Hepatic stellate cell (primary cell): ENCODE measurements at places on chromosomes 6 and 20.

GRCh38 chr6:55679503-55679902 lies 100.5 kb upstream of the HMGCLL1 start:
- DNase-seq: no peak

- no peak for DNase-seq
Measured at GRCh38 chr6:46538800-46539480, 47.7 kb upstream of the RCAN2 start.

- no peak for DNase-seq
Measured at GRCh38 chr6:117389227-117390057, 36.3 kb downstream of the ROS1 start.

DNA sequence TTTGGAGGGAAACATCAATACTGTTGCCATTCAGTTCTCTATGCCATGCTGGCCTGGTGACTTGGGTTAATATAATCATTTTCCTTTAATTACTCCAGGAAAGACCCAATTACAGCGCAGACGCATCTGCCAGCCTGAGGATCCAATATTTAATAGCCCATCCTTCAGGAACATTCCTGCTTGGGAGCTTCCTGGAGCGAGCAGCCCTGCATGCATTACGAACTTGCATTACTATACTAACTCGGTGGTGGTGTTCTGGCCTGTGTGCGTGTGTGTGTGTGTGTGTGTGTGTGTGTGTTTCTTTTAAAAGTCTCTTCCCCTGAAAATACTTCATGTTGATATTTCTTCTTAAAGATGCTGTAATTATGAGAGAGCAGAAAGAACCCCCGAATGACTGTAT lies 26.5 kb downstream of the PMEPA1 start:
- DNase-seq: no peak

GRCh38 chr20:37945091-37945547 lies 42.2 kb downstream of the VSTM2L start:
- no peak for DNase-seq

GRCh38 chr6:169171951-169172350 lies 81.7 kb downstream of the THBS2 start:
- no peak for DNase-seq

- no peak for DNase-seq
Measured at GRCh38 chr20:2089447-2089846, 12.2 kb upstream of the STK35 start.

DNA sequence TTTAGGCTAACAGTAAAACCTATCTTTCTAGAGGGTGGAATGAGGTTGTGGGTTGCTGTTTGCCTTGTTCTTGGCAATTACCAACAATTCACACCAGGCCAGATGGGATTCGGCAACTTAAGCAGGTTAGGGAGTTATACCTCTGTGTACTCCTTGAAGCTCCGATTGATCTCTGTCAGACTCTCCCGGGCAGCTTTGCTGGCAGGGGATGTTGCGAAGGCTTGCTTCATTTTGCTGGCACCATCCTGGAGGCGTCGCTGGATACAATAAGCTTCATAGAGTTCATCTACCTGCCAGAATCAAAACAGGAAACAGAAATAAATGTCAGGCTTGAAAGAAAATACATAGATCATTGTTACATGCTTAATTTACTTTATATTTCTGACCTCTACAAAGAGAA lies 66.4 kb upstream of the ARMH2 start:
- DNase-seq: no peak
